ENCODE measurements at places on chromosomes 7 and 10.

GRCh38 chr10:91311601-91312381 lies 91.3 kb downstream of the PCGF5 start:
- DNase-seq = no peak

GRCh38 chr10:28620251-28620650 lies 57.1 kb upstream of the BAMBI start:
- no peak for DNase-seq

DNA sequence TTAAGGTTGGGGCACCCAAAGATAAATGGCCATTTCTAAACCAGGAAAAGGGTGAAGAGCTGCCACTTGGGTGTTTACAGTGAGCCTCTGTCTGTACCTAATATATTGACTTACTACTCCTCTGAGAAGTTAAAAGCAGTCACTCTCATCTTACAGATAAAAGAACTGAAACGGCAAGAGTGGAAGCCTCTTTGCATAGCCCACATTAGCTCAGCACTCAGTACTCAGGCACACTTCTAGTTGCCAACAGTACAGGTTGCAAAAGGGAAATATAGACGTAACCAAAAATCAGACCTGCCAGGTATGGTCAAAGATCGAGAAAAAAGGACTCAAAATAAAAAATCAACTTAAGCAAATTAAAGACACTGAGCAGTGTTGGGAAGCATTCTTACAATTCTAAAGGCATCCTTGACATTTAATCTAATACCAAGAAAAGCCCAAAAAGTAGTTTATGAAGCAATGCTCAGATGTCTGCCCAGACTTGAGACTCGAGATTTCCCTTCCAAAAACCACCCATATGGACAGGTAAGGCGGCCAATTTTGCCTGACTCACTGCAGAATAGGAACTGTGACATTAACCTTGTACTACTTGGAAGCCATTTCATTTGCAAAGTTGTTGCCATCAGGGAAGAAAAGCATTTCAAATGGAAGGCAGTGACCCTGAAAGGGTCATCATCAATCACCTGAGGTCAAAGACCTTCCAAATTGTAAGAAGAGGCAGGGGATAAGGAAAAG lies 139.3 kb downstream of the SLC25A13 start:
- no peak for DNase-seq

GRCh38 chr7:132569884-132570614 lies 6.2 kb downstream of the PLXNA4 start:
- no peak for DNase-seq

GRCh38 chr7:134773164-134773563 lies 6.3 kb upstream of the CALD1 start:
- no peak for DNase-seq

- DNase-seq = no peak
Observed at GRCh38 chr7:64504581-64505120, 58.2 kb downstream of the ZNF680 start.

GRCh38 chr7:92061154-92061553 lies 73.1 kb downstream of the CYP51A1 start:
- DNase-seq = no peak

DNA sequence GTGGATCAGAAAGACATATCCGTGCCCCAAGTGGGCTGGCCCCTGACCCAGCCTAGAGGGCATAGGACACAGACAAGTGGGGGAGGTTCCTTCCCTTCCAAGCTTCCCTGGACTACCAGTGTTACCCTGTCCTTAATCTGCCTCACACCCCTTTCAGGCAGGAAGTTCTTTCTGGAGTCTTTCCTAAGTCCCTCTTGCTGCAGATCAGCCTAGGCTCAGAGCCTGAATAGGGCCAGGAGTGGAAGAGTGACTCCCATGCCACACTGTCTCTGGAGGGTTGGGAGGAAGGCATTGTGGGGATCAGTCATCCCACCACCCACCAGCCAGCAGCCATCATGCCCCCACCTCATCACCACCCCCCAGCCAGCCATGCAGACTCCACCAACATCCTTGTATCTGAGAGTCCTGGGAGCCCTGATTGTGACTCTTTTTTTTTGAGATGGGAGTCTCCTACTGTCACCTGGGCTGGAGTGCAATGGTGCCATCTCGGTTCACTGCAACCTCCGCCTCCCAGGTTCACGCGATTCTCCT lies 22.6 kb downstream of the POLL start:
- no peak for DNase-seq

- no peak for DNase-seq
Observed at GRCh38 chr7:15303357-15303756, 258.5 kb downstream of the AGMO start.

GRCh38 chr7:156474241-156474743 lies 166.3 kb upstream of the RNF32 start:
- no peak for DNase-seq

DNA sequence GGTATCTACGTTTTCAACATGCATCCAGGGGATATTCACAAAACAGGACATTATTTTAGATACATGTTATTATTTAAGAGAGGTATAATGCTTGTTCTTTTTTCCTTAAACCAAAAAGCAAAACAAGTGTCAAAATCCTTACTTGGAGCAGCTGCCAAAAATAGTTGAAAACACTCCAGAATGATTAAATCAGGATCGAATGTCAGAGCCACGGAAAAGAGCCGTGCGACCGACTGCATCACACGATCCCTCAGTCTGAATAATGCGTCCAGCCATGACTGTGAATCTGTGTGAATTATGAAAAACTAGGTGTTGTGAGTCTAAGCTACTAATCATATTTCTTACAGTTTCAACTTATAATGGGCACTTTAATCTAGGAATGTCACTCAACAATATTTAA lies 126.0 kb downstream of the PARD3 start:
- no peak for DNase-seq

GRCh38 chr7:156949541-156950380 lies at the start of gene NOM1:
TSS of gene NOM1 (plus strand) at chr7:156949712. CDS start at chr7:156949738, 26 bp downstream.
- peak; percentile 81 for DNase-seq

DNA sequence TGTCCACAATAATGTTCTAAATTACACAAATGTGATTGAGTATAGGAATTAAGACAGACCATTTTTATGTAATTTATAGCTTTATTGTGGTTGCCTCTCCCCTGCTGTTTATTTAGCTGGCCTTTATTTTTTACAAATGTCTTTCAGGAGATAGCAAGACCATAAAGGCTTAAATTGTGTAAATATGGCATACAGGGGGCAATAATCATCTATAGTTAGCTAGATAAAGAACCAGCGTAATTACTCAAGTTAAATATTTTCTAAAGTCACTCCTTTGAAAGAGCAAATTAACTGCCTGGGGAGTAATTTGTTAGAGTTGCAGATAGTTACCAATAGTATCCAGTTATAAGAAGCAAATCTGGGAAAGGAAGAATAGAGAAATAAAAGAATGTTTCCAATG lies at the start of gene MALRD1:
TSS of gene MALRD1 (plus strand) at position 313 of the 400 bp plus-strand sequence. CDS start 138 bp downstream, outside the sequence.
- no peak for DNase-seq

DNA sequence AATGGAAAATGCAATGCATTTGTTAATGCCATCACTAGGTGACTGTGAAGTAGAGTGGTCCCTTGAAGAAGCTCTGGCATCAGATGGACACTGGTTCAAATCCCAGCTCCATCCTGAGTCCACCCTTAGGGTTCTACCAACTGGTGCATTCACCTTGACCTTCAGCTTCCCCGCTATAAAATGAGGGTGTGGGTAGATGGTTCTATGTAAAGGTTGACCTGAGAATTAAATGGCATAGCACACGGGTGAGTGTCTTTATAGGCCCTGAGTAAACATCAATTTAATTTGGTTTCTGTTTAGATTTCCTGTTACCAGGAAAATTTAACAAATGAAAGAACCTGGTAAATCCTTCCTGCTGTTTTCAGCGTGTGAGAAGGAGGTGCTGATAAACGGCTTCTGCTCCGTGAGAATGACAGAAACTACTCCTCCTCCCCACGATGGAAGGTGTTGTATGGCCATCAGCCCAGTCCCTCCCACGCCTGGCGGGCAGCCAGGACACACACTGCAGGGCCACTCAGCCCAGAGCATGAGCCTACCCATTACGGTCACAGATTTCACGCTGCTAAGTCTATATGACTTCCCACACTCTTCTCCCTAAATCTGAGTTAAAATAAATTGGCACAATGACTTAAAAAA lies 210.1 kb downstream of the TNS3 start:
- DNase-seq = no peak

- no peak for DNase-seq
Observed at GRCh38 chr7:25485026-25485425, 256.7 kb upstream of the NPVF start.

DNA sequence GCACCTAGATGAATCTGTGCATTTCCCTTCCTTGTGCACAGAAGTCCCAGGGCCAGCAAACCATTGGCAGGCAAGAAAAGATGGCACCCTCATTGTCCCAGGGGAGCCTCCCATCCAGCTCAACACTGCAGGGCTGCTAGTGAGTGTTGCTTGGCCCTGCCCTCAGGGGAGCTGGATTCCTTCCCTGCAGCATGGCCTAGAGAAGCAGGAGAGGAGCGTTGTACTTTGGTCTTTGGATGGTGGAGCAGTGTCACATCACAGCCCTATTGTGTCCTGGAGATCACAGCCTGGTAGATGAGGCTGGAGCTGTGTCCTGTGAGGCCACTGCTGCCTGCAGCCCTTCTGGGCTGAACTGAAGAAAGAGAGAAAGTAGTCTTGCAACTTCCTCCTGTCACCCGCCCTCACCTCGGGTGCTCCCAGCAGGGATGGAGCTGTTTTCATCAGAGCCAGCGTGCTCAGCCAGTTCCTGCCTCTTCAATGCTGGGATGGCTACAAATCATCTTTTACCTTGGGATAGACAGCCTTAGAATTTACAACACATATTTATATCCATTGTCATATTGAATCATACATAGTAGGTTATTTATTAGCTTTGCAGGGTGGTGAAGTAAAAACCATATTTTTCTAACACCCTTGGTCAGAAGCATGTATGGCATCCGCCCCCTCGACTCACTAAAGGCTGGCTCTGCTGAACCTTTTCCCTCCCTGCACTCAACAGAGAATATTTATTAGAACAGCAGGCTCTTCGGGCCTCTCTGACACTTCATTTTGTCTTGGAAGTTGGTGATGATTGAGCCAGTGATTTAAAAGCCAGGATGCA lies 43.1 kb upstream of the FAM180A start:
- DNase-seq = no peak

- DNase-seq = no peak
Observed at GRCh38 chr7:158563911-158564662, 23.5 kb downstream of the PTPRN2 start.

DNA sequence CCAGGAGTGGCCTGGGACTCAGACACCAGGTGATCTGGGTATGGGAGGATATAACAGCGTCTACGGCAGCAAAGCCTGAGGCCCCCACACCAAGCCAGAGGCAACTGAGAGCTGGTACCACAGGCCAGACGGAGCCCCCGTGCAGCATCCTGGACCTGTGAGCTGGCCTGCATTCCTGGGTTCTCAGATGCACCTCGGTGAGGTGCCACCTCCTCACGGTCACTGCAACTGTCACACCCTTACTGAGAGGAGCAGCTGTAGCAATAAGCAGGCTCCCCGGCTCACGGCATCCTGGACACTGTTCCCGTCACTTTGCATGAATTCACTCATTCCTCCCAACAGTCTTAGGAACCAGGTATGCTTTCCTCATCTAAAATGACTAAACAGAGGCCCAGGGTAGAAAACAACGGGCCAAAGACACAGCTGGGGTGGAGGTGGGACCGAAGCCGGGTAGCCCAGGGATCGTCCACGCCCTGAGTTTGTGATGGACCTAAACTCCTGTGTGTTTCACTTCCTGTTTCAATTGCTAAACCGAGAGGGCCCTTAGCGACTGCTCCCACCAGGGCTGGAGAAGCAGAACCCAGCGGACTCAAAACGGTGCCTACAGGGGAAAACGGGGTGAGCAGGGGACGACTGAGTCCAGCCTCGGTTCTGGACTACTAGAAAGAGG lies 98.7 kb downstream of the CTBP2 start:
- no peak for DNase-seq

GRCh38 chr7:37097276-37097675 lies 351.4 kb downstream of the ELMO1 start:
- DNase-seq = no peak

Measured in stimulated activated CD8-positive, alpha-beta memory T cell treated with anti-CD3 and anti-CD28 coated beads, Interleukin-15, amount 100 ng/mL, for 4 hours (primary cell).